ENCODE measurements at places on chromosomes 5 and 9. TPM values are rescaled to one million over a fixed set of nuclear protein-coding genes. Genes with fewer than 3 reads are reported as not detected.

DNA sequence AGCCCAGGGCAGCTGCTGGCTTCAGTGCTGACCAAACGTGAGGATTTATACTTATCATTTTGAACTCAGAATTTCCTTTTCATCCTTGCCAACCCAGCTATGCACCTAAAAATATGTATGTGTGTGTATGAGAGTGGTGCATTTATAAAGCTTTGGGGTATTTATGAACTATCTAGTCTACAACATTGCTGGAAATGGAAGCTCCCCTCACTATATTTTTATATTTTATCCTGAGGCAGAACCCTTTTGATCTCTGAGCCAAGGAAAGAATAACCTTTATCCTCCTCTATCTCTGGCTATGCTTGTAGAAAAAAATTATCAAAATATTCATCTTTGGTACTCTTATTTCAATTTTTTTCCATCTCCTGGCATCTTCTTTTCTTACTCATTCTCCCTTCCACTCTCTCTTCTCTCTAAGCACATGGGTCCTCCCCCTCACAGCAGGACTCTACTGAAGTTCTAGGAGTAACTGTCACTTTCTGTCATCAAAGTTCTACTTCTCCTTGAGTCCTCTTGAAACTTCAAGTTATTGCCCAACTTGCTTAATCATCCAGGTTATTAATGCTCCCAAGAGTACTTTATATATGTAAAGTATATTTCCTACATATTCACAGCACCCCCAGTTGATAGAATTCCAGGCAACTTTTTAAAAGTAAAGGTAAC, 190.9 kb downstream of the HINT1 start:
- no peak for DNase-seq

DNA sequence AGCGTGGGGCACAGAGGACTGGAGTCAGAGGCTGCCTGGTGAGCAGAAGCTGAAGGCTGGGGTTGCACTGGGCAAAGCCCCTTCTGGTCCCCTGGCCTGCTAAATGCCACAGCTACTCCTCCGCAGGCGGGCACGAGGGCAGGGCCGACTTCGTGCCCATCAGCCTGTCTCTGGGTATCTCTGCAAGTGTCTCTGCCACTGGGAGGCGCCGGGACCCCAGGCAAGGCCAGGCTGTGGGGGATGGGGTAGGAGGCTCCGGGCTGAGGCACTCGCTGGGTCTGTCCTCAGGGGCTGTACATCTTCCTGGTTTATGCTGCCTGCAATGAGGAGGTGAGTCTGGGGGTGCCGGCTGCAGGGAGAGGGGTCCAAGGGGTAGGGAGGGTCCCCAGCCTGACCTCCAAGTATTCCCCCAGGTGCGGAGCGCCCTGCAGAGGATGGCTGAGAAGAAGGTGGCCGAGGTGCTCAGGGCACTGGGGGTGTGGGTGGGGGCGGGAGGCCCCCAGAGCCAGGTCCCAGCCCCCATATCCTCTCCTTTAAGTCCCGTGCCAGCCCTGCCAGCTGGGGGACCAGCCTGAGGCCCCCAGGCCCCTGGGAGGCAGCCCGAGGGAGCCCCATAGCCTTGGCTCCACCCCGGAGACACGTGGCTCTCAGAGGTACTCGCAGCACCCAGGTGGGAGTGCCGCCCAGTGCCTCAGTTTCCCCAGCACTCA, 25.1 kb downstream of the ADGRD2 start:
- DNase-seq: no peak

GRCh38 chr5:75053054-75053303, 621 bp upstream of the GCNT4 start:
- DNase-seq: no peak

DNA sequence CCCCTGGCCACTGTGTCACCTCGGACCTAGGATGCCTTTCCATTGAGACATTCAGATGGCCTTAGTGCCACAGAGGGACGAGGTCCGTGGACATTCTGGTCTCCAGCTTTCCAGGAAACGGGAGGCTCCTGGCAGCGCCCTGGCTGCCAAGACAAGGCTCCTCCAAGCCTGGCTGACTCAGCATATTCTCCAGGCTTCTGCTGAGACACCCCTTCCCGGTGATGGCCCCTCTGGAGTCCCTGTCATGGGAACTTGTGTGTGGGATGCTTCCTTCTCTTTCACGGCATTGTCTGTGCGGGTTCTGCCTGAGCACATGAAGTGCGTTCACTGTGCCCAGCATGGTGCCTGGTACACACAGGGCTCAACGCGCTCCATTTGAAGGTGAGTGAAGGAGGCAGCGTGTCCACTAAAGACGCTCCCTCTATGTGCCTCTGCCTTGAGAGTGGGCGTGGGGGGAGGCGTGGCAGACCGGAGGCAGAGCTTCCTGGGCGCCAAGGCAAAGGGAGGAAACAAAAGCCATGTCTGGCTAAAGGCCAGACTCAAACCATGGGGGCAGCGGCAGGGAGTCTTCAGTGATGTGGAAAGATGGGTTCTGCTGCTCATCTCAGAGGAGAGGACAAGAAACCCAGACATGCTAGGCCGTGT, 46.4 kb upstream of the PRRC2B start:
- no peak for DNase-seq

- peak; percentile 99 for DNase-seq
Observed at GRCh38 chr9:136901516-136902258, 15.4 kb downstream of the TRAF2 start.

GRCh38 chr5:108436696-108437095, 54.8 kb upstream of the FBXL17 start:
- no peak for DNase-seq

DNA sequence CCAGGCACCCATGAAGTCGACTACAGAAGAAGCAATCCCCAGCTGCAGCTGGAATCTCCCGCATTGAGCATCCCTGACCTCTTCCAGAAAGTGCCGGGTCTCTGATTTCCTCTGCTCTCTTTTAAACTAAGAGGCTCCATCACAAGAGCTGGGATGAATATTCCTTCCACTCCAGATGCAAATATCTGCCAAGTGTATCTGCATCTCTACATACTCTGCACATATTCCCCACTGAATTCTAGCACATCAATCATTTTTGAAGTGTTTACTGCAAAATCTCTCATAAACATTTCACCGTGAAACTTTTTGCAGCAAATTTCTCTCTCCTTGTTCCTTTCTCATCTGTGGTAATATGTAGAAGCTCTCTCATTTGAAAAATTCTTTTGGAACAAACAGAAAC, 161.5 kb downstream of the GABRB2 start:
- no peak for DNase-seq

DNA sequence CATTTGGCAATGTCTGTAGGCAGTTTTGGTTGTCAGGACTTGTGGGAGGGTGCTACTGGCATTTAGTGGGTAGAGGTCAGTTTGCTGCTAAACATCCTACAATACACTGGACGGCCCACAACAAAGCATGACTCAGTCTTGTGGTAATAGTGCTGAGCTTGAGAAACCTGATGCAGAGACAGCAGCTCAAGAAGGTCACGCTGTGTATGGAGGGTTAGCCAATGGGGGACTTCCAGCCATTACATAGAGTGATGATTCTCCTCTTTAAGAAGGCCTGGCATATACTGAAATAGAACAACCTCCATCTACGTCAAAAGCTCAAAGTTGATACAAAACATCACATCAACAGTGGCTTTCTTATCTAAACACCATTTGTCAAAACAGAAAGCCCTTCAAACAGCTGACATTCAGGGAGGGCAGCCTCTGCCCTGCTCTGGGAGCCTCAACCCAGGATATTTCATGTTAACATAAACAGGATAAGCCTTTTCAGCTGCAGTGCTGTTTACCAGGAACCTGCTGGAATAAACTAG, 143.0 kb downstream of the GPBP1 start:
- DNase-seq: peak; percentile 95

- peak; percentile 19 for DNase-seq
Observed at GRCh38 chr5:31133488-31133887, 60.0 kb upstream of the CDH6 start.

DNA sequence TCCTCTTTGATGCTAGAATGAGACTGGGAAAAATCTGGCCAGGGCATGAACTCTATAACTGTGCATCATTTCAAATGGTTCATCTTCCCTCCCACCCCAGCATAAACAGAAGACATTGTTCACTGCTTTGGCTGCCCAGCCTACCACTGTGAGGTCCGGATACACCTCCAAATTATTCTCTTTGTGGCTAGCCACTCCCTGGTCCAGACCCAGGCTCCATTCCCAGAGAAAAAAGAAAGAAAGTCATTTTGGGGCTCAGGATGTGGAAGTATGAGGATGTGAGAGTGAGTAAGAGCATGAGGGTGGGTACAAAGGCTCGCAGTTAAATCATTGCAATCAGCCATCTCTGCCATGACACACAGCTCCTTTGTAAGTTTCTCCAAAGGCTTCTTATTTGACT, 559.2 kb downstream of the PSAT1 start:
- peak; percentile 94 for DNase-seq

GRCh38 chr5:15951550-15951949, 228.0 kb downstream of the MARCHF11 start:
- DNase-seq: no peak

DNA sequence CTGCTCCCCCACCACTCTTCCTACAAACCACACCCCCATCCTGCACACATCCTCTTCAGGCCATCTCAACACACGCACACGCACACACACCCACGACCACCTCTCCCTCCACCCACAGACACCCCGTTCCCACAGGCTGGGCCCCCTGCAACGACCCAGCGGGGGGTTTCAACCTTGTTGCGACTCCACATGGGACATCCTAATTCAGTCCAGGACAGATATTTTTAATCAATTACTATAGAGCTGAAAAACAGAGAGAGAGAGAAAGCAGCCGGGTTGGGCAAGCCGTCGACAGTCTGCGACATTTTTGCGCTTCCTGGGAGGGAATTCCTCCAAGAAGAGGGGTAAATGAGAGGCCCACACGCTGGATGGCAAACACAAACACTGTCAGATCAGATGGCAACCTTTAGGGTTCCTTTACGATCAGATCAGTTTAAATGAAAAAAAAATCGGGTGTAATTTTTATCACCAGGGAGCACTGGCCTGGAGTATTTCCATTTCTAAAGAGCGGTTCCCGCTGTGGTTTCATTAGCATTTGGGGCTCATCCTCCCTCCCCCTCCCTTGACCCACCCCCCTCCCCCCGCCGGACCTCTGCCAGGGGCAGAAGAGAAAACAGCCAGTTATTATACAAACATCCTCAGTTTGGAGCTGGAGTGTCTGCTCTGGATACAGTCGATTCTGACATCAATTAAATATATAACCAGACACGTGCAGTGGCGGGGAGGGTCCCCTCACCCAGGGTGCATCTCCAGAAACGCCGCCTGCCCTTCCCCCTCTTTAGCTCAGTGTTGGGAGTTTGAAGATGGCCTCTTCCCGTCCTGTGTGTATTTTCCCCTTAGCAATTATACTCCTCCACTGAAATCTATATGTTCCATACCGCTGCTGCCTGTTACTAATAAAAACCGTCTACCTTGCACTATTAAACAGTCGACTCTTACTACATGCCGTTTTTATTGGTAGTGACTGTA, 2.3 kb upstream of the IRX2 start:
- no peak for DNase-seq

DNA sequence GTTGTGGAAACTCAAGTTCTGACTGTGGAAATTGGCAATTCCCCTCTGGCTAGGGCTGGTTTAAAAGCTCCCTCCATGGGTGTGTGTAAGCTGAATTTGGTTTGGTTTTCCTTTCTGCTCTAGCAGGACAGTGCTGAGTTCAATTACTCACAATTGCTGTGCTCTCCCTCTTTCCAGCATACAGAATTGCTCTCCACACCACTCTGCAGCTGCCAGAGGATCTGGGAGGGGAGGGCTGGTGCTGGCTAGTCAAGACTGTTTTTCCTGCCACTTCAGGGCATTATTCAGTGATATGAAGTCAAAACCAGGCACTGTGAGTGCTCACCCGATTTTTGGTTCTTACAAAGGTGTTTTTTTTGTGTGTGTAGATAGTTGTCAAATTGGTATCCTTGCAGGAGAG, 336.9 kb upstream of the SLC24A2 start:
- DNase-seq: no peak

- DNase-seq: peak; percentile 83
Observed at GRCh38 chr9:6757456-6758247, at the start of gene KDM4C. KDM4C (plus strand) TSS chr9:6757973; CDS start chr9:6792989, 35,016 bp downstream.

- no peak for DNase-seq
Observed at GRCh38 chr9:22008717-22009505, at the start of gene CDKN2B. CDKN2B (minus strand) TSS chr9:22009305; CDS start chr9:22008953, 352 bp downstream.

DNA sequence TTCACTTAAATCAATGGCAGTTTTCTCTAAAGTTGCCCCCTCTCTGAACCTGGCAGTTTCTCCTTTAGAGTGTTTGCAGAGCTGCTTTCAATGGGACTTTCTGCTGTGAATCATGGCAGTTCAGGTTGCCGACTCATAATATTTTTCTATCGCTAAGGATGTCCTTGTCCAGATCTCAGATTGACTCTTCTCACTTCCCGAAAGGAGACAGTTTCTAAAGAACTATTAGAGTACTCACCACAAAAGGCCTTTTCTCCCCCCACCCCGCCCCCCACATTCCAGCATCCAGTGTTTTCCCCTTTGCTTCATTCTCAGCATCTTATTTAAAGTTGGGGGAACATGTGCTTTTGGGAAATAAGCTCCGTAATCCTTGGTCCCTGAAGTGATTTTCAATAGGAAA, 443.5 kb upstream of the KLF4 start:
- no peak for DNase-seq

GRCh38 chr9:91403665-91404543, 19.7 kb downstream of the NFIL3 start:
- no peak for DNase-seq

DNA sequence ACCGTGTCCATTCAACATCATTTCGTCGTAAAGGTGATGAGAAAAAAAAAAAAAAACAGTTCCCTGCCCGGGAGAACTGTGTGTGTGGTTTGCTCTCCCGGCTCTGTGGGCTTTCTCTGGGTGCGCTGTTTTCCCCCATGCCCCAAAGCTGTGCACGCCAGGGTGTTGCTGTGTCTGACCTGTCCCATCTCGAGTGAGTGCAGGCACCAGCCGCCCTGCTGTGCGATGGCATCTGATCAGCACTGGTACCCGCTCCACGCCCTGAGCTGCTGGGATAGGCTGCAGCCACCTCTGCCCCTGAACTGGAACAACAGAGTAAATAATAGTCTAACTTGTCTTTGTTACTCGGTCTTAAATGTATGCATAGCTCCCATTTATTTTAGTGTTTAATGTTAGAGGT, 33.3 kb downstream of the CEP72 start:
- no peak for DNase-seq

DNA sequence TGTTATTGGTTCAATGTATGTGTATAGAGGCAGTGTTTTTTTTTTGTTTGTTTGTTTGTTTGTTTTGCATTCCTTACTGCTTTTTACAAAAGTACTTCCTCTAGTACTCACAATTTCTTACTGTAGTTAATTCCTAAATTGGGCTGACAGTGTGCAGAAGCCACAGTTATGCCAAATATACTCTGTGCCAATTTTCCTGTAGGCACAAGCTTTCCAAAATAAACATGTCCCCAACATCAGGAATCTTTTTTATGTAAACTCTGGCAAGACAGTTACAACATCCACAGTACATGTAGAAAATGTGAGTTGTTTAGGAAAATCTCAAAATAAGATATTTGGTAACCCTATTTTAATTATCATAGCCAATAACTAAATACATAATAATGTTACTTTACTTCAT, 161.6 kb upstream of the TSLP start:
- peak; percentile 22 for DNase-seq

- DNase-seq: peak; percentile 95
Observed at GRCh38 chr5:104186100-104186499, 623.5 kb upstream of the NUDT12 start.

GRCh38 chr5:52709167-52709925, 78.4 kb upstream of the ITGA1 start:
- peak; percentile 44 for DNase-seq

GRCh38 chr5:90353254-90353653, 56.3 kb downstream of the CETN3 start:
- DNase-seq: no peak

The PROB1 gene
- total RNA-seq: 0.17 TPM

The DMGDH gene
- total RNA-seq: 0.12 TPM

The TRIM7 gene
- 29.8 TPM for total RNA-seq

The IRF1 gene
- total RNA-seq: 4.0 TPM

The DDX4 gene
- total RNA-seq: not detected

The INSYN2B gene
- total RNA-seq: 16.3 TPM

The PITX1 gene
- total RNA-seq: 43.7 TPM

The SLC6A19 gene
- not detected for total RNA-seq

Measured in A172 (cell line).